ENCODE measurements at places on chromosomes 2 and 18.
A peak's percentile ranks its signal among the peaks of the same experiment; 100 is the strongest.

DNA sequence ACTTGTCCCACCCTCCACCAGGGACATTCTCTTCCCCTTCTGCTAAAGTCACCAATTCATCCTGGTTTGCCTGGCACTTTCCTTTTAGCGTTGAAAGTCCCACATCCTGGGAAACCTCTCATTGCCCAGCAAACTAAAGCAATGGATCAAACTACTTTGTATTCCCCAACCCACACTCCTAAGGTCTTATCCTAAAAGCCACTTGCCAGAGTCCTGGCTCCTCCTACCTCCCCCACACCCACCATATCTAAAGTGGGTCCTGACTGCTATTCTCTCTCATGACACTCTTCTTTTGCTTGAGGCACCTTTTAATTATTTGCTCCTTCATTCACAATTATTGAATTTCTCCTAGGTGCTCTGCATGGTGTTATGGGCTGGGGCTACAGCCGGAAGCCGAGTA lies 40.6 kb downstream of the GKN2 start:
- no peak for DNase-seq

GRCh38 chr2:240397542-240397916 lies 37.9 kb upstream of the GPC1 start:
- DNase-seq, result peak; percentile 17

GRCh38 chr2:218964041-218964771 lies 4.7 kb downstream of the CDK5R2 start:
- DNase-seq, result no peak

- no peak for DNase-seq
Observed at GRCh38 chr2:10688921-10689807, 611 bp downstream of the NOL10 start.

DNA sequence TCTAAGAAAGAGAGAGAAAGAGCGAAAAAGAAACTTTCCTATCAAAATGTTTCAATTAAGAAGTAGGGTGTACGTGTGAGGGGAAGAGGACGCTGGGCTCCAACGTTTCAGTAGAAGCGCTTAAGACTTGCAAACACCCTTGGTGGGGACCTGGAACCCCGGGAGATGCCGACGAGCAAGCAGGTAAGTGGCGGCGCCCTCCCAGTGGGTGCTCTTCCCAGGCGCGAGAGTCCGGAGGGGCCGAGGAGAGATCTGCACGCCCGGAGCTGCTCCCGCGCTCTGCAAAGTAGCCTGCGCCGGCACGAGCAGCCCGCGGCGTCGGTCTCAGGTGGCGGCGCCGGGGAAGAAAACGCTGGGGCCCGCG lies 678 bp upstream of the OTX1 start:
- DNase-seq, result peak; percentile 71

GRCh38 chr18:7038330-7038851 lies 79.2 kb downstream of the LAMA1 start:
- DNase-seq, result no peak

DNA sequence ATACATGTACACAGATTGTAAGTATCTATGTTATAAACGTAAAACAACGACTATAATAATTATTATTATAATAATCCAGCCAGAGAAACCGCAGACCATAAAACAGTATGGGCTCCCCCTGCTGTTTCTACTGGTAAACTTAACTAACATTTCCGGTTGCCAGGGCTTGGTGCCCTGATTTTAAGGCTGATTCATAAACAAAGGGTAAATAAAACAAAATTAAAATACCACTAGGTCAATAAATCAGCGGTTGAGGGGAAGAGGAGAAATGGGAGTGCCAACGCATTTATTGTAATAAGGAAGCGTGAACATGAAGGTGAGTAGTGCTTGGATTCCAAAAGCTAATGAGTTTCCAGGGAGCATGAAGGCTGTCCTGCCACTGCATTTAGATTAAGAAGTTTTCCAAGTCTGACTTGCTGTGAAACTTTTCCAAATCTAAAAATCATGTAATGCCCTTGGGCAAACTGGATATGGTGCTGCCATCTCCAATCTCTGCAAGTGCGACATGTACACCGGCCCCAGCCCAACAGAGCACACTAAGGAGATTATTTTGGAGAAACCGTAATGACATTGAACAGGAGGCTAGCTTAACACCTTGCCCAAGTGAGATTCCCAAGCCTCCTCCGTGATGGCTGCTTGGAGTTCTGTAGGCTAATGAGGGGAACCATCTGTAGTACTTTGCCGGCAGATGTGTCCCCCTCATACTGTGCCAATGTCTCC lies 50.7 kb upstream of the HNRNPA3 start:
- DNase-seq, result no peak

DNA sequence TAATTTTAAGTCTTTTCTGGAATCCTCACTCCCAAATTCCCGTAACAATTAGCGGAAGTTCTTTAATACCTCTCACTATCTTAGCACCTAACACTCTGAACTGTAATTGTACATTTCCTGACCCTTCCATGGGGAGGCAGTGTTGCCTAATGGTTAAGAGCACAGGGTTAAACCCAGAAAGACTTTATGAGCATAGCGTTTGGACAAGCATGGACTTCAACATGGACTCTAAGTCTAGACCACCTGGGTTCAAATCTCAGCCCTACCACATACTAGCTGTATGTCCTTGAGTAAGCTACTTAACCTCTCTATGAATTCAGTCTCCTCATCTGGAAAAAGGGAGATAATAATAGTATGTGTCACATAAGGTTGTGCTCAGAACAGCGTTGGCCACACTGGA lies 13.0 kb downstream of the ANTXR1 start:
- DNase-seq, result no peak

- DNase-seq, result no peak
Observed at GRCh38 chr2:238325694-238326093, 5.4 kb downstream of the TRAF3IP1 start.

DNA sequence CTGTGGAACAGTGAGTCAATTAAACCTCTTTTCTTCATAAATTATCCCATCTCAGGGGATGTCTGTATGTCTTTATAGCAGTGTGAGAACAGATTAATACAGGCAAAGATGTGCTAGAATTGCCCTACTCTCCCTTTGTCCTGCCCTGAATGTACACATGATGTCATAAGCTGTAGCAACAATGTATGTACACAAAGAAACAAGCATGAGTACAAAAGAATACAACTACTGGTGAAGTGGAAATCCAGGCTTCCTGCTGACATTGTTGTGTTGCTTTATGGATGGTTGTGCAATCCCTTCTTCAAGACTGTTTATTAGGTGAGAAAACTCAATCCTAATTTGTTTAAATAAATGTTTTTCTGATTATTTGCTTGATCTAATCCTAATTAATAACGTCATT lies 446.6 kb downstream of the DSC3 start:
- DNase-seq, result no peak

GRCh38 chr2:23378496-23378895 lies 6.5 kb upstream of the KLHL29 start:
- no peak for DNase-seq

GRCh38 chr2:64876137-64876647 lies 113.0 kb upstream of the SLC1A4 start:
- no peak for DNase-seq

All from activated naive CD8-positive, alpha-beta T cell treated with anti-CD3 and anti-CD28 coated beads, Interleukin-2, amount 10 ng/mL, durations not matched to agents 7 days and 5 days (primary cell).